ENCODE measurements at places on chromosomes 4 and X. TPM values are rescaled to one million over a fixed set of nuclear protein-coding genes. Genes with fewer than 3 reads are reported as not detected.

The CDKL2 gene
- 5.3 TPM for total RNA-seq

The ZNF630 gene
- total RNA-seq, result 0.32 TPM

The DOK7 gene
- total RNA-seq, result 0.47 TPM

The LINC00632 gene
- 1.6 TPM for total RNA-seq

The PRRG1 gene
- 5.4 TPM for total RNA-seq

The CCKAR gene
- total RNA-seq, result 0.05 TPM

The C4orf33 gene
- 21.4 TPM for total RNA-seq

The MAP7D3 gene
- 22.2 TPM for total RNA-seq

The CT45A1 gene
- total RNA-seq, result not detected

The MAGEA10 gene
- total RNA-seq, result not detected

The TTC29 gene
- total RNA-seq, result not detected

The CHIC1 gene
- total RNA-seq, result 14.4 TPM

The MEPE gene
- not detected for total RNA-seq

The ANK2 gene
- total RNA-seq, result 145 TPM

The TBX22 gene
- not detected for total RNA-seq

The BMP2K gene
- 10.4 TPM for total RNA-seq

The ESX1 gene
- total RNA-seq, result not detected

The SHROOM3 gene
- 9.1 TPM for total RNA-seq

The HELT gene
- not detected for total RNA-seq

The PDGFC gene
- 6.7 TPM for total RNA-seq

The DTHD1 gene
- not detected for total RNA-seq

The NDP gene
- 2.2 TPM for total RNA-seq

The SULT1B1 gene
- total RNA-seq, result 0.19 TPM

The MAGEA11 gene
- total RNA-seq, result not detected

The IL1RAPL1 gene
- total RNA-seq, result 5.4 TPM
